ENCODE measurements at places on chromosomes 2 and 18. TPM values are rescaled to one million over a fixed set of nuclear protein-coding genes. Genes with fewer than 3 reads are reported as not detected.

FSHR gene
- not detected for total RNA-seq

SULT1C4 gene
- not detected for total RNA-seq

SERPINB11 gene
- not detected for total RNA-seq

UGT1A8 gene
- total RNA-seq, result not detected

ELOA2 gene
- not detected for total RNA-seq

REG1A gene
- total RNA-seq, result not detected

RPL37A gene
- total RNA-seq, result 1,333 TPM

ERICH2 gene
- not detected for total RNA-seq

TTLL4 gene
- 6.3 TPM for total RNA-seq

CNTNAP5 gene
- total RNA-seq, result not detected

CLEC4F gene
- not detected for total RNA-seq

DSG2 gene
- 0.73 TPM for total RNA-seq

LIMS3 gene
- total RNA-seq, result 2.3 TPM

SNTG2 gene
- not detected for total RNA-seq

FAM161A gene
- total RNA-seq, result 1.3 TPM

HRH4 gene
- under 0.01 TPM for total RNA-seq

ZNF638 gene
- total RNA-seq, result 97.6 TPM

POTEJ gene
- not detected for total RNA-seq

APCDD1 gene
- total RNA-seq, result 4.5 TPM

NTSR2 gene
- not detected for total RNA-seq

AQP4 gene
- total RNA-seq, result not detected

CFAP65 gene
- not detected for total RNA-seq

PCARE gene
- total RNA-seq, result not detected

RNF125 gene
- total RNA-seq, result 1.5 TPM

EPB41L3 gene
- total RNA-seq, result 56.6 TPM

KIAA2012 gene
- 0.17 TPM for total RNA-seq

LOXHD1 gene
- total RNA-seq, result not detected

LYG2 gene
- not detected for total RNA-seq

COL4A3 gene
- total RNA-seq, result 0.17 TPM

RAB27B gene
- total RNA-seq, result 2.0 TPM

CAPN14 gene
- total RNA-seq, result 0.33 TPM

RAX gene
- total RNA-seq, result not detected

ALPG gene
- total RNA-seq, result not detected

FEZ2 gene
- 56.9 TPM for total RNA-seq

DTNB gene
- total RNA-seq, result 6.3 TPM

SH3BP4 gene
- 67.5 TPM for total RNA-seq

CYP27C1 gene
- under 0.01 TPM for total RNA-seq

SPDYA gene
- total RNA-seq, result 2.3 TPM

HAAO gene
- total RNA-seq, result 6.3 TPM

CD226 gene
- 0.66 TPM for total RNA-seq

LCT gene
- total RNA-seq, result under 0.01 TPM

POTEI gene
- total RNA-seq, result not detected

MC5R gene
- total RNA-seq, result not detected
